ENCODE measurements at places on chromosomes 5 and 9. TPM values are rescaled to one million over a fixed set of nuclear protein-coding genes. Genes with fewer than 3 reads are reported as not detected.

DNA sequence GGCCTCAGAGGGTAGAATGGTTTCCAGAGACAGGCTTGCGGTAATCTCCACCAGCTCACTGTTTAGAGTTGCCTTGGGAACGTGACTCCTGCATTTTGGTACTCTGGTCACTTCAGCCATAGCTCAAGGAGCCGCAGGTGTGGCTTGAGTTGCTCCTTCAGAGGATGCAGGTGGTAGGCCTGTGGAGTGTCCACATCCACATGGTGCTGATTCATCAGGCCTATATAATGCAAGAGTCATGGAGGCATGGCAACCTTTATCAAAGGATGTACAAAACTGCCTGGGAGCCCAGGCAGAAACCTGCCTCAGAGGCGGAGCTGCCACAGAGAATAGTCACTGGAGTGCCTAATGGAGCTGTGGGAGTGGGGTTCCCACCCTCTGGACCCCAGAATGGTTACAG lies 114.2 kb downstream of the ANXA1 start:
- no peak for DNase-seq

DNA sequence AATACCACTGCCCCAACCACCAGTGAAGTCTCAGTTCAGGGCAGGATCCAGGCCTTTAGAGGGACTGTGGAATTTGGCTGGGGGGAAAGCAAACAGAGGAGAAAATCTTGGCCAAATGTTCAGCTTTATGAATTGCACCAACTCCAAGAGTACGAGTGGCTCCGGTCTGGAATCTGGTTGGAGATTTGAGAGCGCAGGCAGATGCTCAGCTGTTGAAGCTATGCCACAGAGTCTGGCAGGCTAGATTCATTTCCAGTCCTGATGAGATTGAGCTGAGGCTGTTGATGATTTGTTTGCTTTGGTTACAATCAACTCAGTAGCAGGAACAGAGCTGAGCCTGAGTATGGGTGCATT lies 9.1 kb upstream of the HSPB3 start:
- DNase-seq: no peak

GRCh38 chr9:121751686-121752445 lies 100.4 kb downstream of the DAB2IP start:
- DNase-seq: no peak

The FOXD4L5 gene
- 0.37 TPM for total RNA-seq

DNA sequence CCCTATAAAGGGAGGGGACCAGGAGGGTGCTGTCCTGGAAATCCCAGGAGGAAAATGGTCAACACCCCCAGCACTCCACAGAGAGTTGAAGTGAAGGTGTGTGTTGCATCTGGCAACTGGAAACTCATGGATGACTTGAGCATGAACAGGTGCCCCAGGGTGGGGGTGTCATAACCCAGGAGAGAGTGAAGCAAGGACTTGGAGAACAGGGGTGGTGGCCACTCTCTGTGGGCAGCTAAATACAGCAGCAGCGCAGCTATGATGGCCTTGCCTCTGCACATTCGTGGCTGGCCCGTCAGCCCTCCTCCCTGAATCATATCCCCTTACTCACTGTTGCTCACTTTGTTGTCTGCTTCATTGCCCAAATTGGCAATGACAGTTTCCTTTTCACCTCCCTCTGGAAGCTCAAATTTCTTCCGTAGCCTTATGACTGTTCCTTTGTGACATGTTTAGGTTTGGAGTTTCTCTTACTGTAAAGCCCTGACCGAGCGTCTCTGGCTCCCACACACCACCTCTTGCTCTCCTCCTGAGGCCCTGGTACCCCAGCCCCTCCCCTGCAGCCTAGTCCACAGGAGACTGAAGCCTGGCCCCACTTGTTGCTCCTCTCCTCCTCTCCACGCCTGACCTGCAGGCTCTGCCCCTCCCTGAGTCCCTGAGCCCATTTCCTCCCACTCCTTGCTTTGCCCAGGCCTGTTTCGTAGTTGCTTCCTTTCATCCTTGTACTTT lies 185.8 kb downstream of the CD180 start:
- peak; percentile 94 for DNase-seq

The UGT3A2 gene
- not detected for total RNA-seq

GRCh38 chr5:101608322-101608721 lies 687.8 kb downstream of the SLCO4C1 start:
- no peak for DNase-seq

The ADRA1B gene
- total RNA-seq: 6.0 TPM

GRCh38 chr5:149635394-149635793 lies 54.1 kb downstream of the ARHGEF37 start:
- DNase-seq: no peak

The PFN3 gene
- total RNA-seq: not detected

DNA sequence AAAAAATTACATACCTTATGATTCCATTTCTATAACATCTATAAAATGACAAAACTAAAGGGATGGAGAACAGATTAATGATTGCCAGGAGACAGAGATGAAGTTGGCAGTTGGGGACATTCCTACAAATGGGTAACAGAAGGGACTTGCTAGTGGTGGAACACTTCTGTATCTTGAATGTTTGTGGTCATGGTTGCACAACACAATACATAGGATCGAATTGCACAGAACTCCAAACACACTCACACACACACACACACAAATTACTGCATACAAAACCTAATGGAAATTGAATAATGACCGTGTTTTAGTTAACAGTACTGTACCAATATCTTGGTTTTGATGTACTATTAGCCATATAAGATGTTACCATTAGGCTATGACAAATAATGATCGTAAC lies 330.7 kb upstream of the POU5F2 start:
- DNase-seq: no peak

GRCh38 chr9:127595611-127596010 lies 16.5 kb upstream of the STXBP1 start:
- DNase-seq: no peak

GRCh38 chr5:180360078-180360957 lies 7.2 kb upstream of the GFPT2 start:
- no peak for DNase-seq

DNA sequence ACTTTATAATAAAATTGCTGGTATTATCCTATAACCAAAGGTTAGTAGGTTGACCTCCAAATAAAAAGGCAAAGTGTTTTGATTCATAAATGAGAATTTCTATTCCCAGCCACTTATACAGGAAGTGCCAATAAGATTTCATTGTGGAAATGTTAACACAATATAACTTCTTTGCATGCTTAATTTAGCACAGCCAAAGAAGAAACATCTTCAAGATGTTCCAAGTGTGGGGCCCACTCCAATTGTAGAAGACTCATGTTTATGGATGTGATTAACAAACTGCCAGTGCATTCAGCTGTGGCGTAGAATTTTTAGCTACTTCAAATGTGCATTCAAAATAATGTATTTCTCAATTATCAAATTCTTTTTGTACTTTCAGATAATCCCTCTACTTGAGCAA lies 402.3 kb downstream of the DEPDC1B start:
- no peak for DNase-seq

DNA sequence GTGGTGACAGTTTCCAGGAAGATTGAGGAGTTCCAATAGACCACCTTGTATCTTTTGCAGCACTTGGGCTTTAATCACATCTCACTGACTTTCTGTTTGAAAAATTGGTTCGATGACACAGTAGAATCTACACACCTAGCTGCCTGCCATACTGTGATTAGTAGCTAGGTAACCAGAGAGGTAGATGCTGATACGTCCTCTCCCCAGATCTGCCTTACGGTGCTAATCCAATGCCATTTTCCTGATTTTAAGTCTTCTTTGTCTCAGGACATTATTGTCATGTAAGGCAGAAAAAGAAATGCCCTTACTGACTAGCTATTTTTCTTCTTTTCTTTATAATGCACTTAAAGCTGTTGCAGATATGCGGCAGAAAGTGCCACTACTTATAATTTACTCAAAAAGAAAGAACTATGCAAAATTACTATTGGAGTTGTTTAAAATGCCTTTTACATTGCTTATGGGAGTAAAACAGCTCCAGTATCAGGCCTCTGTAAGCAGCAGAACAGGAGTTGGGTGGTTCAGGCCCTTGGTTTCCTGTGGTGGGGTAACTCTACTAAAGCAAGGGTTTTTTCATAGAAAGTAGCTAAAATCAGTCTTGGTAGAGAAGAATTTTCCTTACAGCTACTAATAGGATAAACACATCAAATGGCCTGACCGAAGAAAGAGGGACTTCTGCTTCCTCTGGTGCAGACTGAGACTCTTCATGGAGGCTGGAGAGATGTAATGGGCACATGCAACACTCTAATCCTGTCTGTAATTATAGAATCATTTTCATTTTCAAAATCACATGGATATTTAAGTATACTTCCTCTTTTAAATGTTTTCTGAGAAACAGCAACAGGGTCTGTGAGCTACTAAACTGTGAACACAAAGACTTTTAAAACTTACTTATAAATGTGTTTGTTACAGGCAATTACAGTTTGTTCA lies 177.2 kb downstream of the MAPKAP1 start:
- no peak for DNase-seq

DNA sequence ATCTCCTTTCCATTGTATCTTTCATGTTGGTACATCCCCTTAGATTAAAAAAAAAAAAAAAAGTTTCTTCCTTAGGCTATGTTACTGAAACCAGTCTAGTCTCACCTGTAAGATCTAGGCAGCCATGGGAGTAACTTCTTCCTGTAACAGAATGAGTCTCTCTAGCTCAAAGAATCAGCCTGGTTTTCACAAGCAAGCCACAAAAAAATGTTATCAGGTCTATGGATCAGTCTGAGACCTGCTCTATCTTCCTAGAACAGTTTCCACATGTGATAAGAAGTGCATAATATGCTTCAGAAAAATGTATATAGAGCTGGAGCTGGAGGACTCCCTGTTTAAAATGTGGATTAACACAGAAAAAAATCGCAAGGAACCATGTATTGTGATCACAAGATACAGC lies 53.8 kb downstream of the ARRDC3 start:
- no peak for DNase-seq
